ENCODE measurements at places on chromosomes 1 and 21. TPM values are rescaled to one million over a fixed set of nuclear protein-coding genes. Genes with fewer than 3 reads are reported as not detected.

The MROH9 gene
- total RNA-seq: 0.09 TPM

The C1QC gene
- 19.1 TPM for total RNA-seq

The PM20D1 gene
- 0.09 TPM for total RNA-seq

DNA sequence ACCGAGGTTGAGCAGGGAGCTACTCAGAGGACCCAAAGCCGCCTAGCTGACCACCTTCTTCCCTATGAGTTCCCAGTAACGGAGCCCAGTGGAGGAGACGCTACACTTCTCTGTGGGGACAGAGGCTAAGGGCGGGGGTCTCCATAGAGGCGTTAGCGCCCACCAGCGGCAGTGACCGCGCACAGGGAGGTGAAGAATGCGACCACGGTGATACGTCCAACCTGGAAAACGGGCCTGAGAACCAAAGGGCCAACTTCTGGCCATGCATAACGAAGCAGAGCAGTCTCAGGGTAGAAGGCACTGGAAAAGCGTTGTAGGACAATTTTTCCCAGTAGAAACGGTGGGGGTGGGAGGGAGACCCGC, 400 bp upstream of the COG2 start:
- DNase-seq: no peak

- DNase-seq: no peak
Measured at GRCh38 chr1:3190256-3191041, 121.4 kb downstream of the PRDM16 start.

- no peak for DNase-seq
Measured at GRCh38 chr1:119068427-119068826, 72.0 kb downstream of the WARS2 start.

- no peak for DNase-seq
Measured at GRCh38 chr1:19384113-19384512, 72.0 kb downstream of the SLC66A1 start.

GRCh38 chr1:230957580-230957989, 21.1 kb downstream of the TTC13 start:
- DNase-seq: no peak

GRCh38 chr1:31366796-31367195, 6.1 kb downstream of the FABP3 start:
- DNase-seq: no peak

GRCh38 chr21:34143685-34144182, 70.4 kb downstream of the MRPS6 start:
- peak; percentile 14 for DNase-seq

- DNase-seq: peak; percentile 89
Measured at GRCh38 chr1:174954073-174954460, 45.7 kb upstream of the CACYBP start.

DNA sequence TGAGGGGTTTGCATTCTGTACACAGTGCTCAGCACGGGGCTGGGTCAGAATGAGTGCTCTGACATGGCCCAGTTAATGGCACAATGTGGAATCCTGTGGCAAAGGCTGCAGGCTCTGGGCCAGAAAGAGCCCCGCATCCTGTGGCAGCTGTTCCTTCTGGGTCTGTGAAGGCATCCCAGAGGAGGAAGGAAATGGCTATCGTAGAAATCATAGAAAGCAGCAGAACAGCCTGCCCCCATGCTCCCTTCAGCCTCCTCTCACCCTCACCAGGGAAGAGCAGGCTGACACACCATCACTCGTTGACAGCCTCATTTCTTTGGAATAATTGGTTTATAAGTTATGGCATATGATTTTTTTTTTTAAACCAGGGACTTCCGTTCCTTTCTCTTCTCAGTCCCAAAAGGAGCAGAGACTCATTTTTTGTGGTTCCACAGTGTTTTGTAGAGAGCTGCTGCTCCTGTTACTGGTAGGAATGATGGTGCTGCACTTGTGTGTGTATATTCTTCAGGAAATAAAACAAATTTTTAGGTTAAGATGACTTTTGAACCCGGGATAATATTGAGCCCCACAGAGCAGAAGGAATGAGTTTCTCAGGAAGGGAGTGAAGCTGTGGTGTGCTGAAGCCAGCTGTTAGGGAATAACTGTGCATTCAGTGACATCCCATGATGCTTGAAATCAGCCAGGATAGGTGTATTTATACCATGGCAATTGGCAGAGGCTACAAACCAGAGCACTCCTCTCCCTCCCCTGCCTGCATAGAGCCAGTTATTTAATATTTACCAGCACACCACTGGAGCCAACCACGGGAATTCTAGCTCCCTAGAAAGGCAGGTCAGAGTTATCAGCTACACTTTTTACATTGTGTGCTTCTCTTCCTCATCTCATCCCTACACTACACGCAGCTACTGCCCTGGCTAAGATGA, 32.0 kb downstream of the PLXNA2 start:
- DNase-seq: peak; percentile 51

DNA sequence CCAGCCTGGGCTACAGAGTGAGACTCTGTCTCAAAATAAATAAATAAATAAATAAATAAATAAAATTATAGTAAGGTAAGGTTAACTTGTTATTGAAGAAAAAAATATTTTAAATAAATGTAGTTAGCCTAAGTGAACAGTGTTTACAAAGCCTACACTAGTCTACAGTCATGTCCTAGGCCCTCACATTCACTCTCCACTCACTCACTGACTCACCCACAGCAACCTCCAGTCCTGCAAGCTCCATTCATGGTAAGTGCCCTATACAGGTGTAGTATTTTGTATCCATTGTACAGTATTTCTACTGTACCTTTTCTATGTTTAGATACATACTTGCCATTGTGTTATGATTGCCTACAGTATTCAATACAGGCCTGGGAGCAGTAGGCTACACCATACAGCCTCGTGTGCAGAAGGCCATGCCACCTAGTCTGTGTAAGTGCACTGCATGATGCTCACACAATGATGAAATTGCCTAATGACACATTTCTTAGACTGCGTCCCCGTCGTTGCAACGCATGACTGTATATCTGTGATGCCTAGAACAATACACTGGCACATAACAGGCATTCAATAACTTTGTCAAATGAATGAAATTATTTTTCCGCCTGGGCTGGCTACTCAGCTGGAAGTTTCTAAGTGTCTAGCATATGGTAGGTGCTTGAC, 14.8 kb downstream of the KCNN3 start:
- DNase-seq: no peak
